ENCODE measurements at places on chromosomes 6 and 20.

GRCh38 chr6:157779705-157780604, 43.1 kb upstream of the SNX9 start:
- H3K4me1 ChIP-seq = peaks cover 4% of the 10 kb centered on the region
- DNase-seq = no peak
- H3K36me3 ChIP-seq = no peaks in the 10 kb centered on the region
- H3K4me3 ChIP-seq = no peak overlapping the region

- no peaks in the 10 kb centered on the region for H3K27me3 ChIP-seq
- no peak overlapping the region for H3K4me3 ChIP-seq
- H3K36me3 ChIP-seq = no peaks in the 10 kb centered on the region
- no peak for DNase-seq
Measured at GRCh38 chr20:24978513-24978912, 14.0 kb downstream of the APMAP start.

DNA sequence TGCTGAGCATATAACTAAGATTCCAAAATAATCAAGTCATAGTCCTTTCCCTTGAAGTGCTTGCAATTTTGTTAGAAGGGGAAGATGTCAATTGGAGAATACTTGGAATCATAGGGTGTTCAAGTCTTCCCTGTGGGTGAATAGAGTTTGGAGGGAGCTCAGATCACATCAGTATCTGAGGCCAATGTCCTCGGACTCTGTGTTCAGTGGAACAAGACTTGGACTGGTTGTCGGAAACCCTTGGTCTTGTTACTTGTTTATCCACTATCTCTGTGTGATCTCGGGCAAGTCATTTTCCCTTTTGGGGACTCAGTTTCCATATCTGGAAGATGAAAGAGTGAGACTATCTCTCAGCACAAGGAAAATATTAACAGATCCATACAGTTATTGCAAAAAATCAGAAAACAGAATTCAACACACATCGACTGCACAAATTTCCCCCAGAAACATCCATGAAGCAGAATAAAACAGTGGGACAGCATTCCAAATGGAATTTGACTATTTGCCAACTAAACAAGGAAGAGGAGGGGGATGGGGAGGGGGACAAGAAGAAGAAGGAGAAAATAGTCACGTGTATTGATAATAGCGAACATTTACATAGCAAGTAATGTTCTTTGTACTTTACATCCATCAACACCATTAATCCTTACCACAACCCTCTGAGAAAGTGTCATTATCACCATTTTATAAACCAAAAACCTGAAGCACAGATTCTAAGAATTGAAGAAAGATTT, 3.9 kb upstream of the EDEM2 start:
- H3K4me1 ChIP-seq = peaks cover 10% of the 10 kb centered on the region
- H3K4me3 ChIP-seq = no peak overlapping the region
- H3K27ac ChIP-seq = no peak overlapping the region
- no peak for DNase-seq
- H3K36me3 ChIP-seq = no peaks in the 10 kb centered on the region
- H3K27me3 ChIP-seq = no peaks in the 10 kb centered on the region

- no peaks in the 10 kb centered on the region for H3K27me3 ChIP-seq
- H3K27ac ChIP-seq = no peak overlapping the region
- no peaks in the 10 kb centered on the region for H3K36me3 ChIP-seq
- no peaks in the 10 kb centered on the region for H3K4me1 ChIP-seq
- no peak for DNase-seq
- H3K4me3 ChIP-seq = no peak overlapping the region
Measured at GRCh38 chr6:16618962-16619361, 142.3 kb downstream of the ATXN1 start.

DNA sequence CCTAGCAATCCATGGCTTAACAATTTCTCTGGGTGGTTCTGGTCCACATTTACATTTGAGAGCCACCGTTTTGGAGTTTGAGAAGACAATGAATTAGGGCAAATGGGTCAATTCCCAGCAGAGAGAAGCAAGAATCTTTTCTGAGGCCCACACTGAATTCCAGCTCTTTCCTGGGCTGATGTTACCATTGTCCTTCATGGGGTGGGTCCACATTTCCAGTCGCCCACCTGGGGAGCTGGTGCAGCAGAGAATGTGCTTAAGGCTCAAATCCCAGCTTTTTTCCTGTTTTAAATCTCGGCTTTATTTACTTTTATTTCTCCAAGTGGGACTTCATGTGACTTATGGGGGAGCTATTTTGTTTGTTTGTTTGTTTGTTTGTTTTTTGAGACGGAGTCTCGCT, 44.2 kb upstream of the TFAP2C start:
- no peak overlapping the region for H3K4me3 ChIP-seq
- H3K27me3 ChIP-seq = no peaks in the 10 kb centered on the region
- H3K4me1 ChIP-seq = peaks cover 9% of the 10 kb centered on the region
- DNase-seq = no peak

DNA sequence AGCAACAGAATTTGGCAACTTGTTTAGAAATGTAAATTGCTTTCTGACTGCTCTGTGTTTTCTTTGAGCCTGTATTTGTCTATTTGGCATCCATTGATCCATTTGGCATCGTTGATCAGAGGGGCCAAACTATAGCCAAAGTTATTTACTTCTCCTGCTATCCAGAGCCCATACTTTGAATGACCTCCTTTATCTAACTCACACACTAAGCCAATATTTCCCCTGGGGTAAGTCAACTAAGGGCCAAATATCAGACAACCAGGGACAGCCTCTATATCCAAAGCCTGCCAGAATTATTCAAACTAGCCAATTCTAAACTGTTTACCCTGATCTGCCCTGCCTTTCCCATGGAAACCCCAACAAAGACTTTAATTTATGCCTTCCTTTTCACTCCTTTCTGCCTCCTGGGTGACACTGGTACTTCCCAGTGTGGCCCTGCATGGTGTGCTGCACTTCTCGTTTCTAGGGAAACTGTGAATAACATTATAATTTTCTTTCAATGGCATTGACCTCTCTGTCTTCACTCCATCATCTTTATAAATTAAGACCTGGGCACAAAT, 19.8 kb upstream of the ZNF184 start:
- H3K27ac ChIP-seq = no peak overlapping the region
- H3K4me1 ChIP-seq = peaks cover 4% of the 10 kb centered on the region
- H3K36me3 ChIP-seq = no peaks in the 10 kb centered on the region
- no peak for DNase-seq

DNA sequence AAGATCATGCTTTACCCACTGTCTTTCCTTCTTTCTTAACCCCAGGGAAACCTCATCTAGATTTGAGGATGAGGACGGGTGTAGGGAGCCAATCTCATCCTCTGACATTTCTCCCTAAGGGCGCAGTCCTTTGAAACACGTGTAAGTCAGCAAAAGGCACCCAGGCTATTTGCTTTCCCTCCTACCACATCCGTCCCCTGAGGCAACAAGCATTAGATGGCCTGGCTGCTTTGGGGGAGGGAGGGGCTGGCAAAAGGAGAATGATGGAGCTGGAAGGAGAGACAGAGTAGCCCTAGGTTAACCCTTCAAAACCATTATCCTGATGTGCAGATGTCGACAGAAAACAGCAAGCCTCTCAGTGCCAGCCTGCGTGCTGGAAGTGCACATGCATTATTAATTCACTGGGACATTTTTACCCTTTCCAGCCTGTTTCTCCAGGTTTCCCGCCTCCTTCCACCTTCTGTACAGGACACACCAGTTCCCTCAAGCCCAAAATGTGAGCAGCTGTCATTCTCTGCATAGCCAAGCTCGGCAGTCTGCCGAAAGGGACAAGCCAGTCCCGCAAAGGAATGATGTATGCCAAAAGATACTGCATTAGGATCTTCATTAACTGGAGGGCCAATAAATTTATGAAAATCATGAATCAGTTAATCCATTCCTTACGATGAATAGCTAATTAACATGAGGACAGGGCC, 547.2 kb downstream of the CD83 start:
- H3K36me3 ChIP-seq = no peaks in the 10 kb centered on the region
- peak overlapping the region; percentile 19 for H3K27ac ChIP-seq
- H3K4me3 ChIP-seq = no peak overlapping the region
- H3K4me1 ChIP-seq = peaks cover 18% of the 10 kb centered on the region
- DNase-seq = no peak

DNA sequence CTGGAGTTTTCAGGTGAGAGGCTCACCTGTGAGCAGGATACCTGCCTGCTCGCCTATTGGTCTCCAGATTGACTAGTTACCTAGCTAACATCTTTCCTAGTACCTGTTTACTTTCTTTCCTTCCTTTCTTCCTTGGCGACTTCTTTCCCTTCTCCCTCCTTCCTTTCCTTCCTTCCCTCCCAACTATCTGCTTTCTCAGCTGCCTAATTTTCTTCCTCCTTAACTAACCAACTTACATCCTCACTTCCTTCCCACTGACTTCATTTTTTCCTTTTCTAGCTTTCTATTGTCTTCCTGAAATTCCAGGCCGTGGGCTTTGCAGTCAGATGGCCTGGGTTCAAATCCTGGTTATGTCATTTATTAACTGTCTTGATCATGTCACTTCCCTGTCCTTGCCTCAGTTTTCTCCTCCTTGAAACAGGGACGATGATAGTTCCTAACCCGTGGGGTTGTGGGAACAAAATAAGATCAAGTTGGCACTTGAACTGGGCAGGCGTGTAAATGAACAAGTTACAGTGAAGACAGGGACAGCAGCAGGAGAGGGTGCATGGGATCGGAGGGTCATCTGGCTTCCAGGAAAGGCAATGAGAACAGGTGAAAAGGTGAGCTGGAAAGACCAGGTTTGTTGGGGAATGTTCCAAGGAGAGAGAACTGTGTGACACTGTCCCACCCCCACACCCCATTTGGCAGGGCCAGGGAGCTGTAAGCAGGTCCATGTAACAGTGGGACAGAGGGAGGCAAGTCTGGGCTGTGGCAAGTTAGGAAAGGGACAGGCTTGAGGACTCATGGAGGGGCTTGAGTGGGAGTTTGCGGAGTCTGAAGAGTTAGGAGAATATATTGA, 540 bp downstream of the SGK2 start:
- DNase-seq = no peak
- H3K36me3 ChIP-seq = no peaks in the 10 kb centered on the region
- no peaks in the 10 kb centered on the region for H3K4me1 ChIP-seq
- no peak overlapping the region for H3K4me3 ChIP-seq

DNA sequence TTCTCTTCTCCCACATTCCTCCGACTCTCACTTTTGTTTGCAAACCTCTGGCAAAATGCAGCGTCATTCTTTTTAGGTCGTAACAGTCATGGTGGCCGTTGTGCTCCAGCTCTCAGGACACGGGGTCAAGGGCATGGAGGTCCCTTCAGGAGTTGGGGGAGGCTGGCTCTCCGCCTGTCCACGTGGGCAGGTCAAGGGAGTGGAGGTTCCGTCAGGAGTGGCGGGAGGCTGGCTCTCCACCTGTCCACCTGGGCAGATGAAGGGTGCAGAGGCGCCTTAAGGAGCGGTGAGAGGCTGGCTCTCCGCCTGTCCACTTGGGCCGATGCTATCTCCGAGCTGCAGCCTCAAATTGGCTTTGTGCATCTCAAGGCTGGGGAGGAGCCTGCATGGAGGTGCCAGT, 98.0 kb downstream of the ERMARD start:
- H3K4me3 ChIP-seq = no peak overlapping the region
- H3K4me1 ChIP-seq = peaks cover 18% of the 10 kb centered on the region
- H3K27me3 ChIP-seq = peaks cover 12% of the 10 kb centered on the region
- DNase-seq = no peak
- no peak overlapping the region for H3K27ac ChIP-seq

GRCh38 chr6:150931405-150931804, 65.9 kb downstream of the MTHFD1L start:
- H3K36me3 ChIP-seq = peaks cover 7% of the 10 kb centered on the region
- no peaks in the 10 kb centered on the region for H3K27me3 ChIP-seq
- DNase-seq = no peak
- no peaks in the 10 kb centered on the region for H3K4me1 ChIP-seq
- H3K4me3 ChIP-seq = no peak overlapping the region

DNA sequence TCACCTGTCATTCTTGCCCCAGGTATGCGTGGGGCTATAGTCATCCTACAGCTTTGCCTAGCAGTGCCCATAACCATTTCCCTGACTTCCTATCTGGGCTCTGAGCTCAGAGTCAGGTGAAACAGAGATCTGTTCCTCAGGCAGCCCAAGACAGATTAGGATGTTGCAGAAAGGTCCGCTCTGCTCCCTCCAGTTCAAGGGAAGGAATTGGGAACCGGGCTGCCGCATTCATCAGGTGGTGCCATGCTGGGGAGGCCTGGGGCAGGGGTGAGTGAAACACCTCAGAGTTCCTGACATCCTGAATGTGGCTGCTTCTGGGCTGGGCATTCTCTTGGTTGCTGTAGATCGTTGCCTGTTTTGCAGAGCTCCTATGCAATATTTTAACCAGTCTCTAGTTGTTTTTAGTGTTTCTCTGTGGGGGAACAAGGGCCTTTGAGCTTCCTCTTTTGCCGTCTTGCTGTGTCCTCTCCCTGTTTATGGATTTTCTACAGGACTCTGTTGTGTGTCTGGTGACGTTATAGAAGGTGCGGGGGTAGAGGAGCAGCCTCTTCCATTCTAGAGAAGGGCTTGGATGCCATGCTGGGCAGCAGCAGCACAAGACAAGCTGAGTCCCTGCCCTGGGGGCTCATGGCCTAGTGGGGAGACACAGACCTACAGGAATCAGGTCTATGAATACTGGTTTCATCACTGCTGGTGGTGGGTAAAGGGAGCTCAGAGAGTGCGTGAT, 9.2 kb downstream of the ENTPD6 start:
- H3K27me3 ChIP-seq = no peaks in the 10 kb centered on the region
- H3K4me3 ChIP-seq = no peak overlapping the region
- H3K27ac ChIP-seq = no peak overlapping the region
- H3K4me1 ChIP-seq = peaks cover 15% of the 10 kb centered on the region
- DNase-seq = no peak

DNA sequence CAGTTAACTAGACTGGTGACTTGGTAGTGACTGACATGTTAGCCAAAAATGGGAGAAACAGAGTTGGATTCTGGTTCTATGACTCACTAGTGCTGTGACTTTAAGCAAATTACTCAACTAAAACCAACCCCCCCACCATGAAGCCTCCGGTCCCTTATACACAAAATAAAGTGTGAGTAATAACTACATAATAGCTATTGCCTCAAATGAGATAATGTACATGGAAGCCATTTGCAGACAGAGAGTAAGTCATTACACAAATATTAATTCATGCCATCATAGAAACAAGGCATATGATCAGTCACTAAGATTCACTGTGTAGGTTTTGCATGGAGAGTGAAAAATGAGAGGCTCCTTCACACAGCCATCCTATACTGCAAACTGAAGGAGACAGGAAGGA, 111.9 kb downstream of the HIVEP2 start:
- no peaks in the 10 kb centered on the region for H3K27me3 ChIP-seq
- no peaks in the 10 kb centered on the region for H3K36me3 ChIP-seq
- H3K4me3 ChIP-seq = no peak overlapping the region
- H3K4me1 ChIP-seq = peaks cover 22% of the 10 kb centered on the region
- peak; percentile 71 for DNase-seq
- H3K27ac ChIP-seq = peak overlapping the region; percentile 85

GRCh38 chr6:113707194-113707593, 150.0 kb upstream of the MARCKS start:
- no peaks in the 10 kb centered on the region for H3K27me3 ChIP-seq
- no peak overlapping the region for H3K4me3 ChIP-seq
- H3K4me1 ChIP-seq = no peaks in the 10 kb centered on the region
- no peak for DNase-seq
- no peak overlapping the region for H3K27ac ChIP-seq

GRCh38 chr20:59300333-59301081, at the start of gene EDN3:
Gene EDN3 (plus strand): TSS chr20:59300611. CDS start chr20:59300813, 202 bp downstream.
- H3K36me3 ChIP-seq = no peaks in the 10 kb centered on the region
- DNase-seq = no peak
- no peaks in the 10 kb centered on the region for H3K4me1 ChIP-seq
- peaks cover 16% of the 10 kb centered on the region for H3K27me3 ChIP-seq

All from keratinocyte (primary cell).